ENCODE measurements at places on chromosomes 7 and 10.

GRCh38 chr7:107294182-107294581 is 125.4 kb downstream of the HBP1 start:
- DNase-seq, result no peak

DNA sequence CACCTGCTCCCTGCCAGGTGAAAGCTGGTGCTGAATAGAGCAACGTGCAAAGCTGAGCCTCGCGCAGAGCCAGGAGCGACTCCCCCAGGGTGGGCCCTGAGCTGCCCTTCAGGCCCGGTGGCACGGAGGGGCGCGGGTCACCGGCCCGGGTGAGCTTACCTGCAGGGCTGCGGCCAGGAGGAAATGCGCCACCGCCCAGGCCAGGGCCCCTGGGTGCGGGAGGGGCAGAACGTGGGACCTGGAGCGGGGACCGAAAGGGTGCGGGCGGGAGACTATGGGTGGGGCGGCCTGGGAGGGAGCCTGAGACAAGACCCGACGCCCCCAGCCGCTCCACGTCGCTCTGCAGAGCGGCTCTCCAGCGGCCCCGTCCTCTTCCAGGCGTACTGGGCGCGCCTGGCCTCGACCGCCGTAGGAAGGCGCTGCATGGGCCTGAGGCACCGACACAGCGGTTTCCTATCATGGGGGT is 122.1 kb downstream of the BTAF1 start:
- no peak for DNase-seq

DNA sequence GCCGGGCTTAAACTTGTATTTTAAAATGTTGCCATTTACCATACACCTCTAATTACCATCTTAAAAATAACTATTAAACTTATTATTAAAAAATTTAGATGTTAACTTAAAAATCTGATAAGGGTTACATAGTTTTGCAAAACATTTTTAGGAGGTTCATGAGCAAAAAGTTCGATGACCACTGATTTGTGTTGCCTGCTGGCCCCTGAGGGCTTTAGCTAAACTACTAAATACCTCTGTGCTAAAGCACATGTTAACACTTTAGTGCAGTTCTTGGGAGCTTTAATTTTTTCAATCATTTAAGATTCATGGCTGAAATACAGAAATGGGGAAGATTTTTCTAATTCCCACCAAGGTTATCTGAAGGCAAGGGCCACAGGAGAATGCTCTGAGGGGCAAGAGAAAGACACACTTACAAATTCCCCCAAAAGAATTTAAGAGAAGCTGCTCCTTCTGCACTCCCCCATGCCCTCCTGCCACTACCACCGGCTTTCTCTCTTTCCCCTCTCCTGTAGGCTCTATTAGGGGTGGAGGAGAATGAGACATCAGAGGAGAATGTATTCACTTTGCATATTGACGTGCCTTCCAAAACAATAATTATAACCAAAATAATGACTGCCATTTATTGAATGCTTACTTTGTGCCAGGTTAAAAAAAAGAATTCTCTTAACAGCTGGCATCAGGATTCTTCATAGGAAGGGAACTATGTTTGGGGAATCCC is 106.2 kb downstream of the RTKN2 start:
- no peak for DNase-seq

DNA sequence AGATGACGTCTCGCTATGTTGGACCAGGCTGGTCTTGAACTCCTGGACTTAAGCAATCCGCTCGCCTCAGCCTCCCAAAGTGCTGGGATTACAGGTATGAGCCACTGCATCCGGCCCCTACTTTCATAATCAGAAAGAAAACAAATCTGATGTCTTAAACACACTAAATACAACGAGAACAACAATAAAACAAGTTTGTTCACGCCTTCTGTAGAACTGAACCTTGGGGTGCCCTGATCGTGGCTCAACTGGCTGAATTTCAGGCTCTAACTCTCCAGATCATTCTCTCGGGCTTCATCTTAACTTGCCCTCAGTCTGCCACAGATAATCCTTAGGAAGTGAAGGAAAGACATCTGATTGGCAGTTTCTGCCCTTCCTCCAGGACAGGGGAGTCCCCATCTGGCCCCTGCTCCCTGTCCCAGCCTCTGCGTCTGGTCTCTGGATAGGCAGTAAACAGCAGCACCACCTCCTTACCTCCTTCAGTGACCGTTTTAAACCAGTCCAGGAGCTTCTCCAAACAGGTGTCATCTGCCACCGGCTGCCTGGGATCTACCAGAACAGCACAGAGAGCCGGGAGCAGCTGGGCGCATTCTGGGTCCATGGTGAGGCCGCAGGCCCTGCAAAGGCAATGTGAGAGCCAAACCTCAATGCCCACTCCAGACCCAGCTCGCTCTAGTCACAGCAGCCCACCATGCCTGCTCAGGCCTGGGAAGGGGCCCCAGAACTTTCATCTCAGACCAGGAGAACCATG is 1.3 kb downstream of the BRAT1 start:
- DNase-seq, result no peak

- no peak for DNase-seq
Measured at GRCh38 chr10:35372329-35372728, 36.0 kb downstream of the CCNY start.

- DNase-seq, result no peak
Measured at GRCh38 chr7:157932498-157933218, 595.9 kb downstream of the DNAJB6 start.

GRCh38 chr10:74825371-74826141 is 844 bp upstream of the KAT6B start:
- no peak for DNase-seq

DNA sequence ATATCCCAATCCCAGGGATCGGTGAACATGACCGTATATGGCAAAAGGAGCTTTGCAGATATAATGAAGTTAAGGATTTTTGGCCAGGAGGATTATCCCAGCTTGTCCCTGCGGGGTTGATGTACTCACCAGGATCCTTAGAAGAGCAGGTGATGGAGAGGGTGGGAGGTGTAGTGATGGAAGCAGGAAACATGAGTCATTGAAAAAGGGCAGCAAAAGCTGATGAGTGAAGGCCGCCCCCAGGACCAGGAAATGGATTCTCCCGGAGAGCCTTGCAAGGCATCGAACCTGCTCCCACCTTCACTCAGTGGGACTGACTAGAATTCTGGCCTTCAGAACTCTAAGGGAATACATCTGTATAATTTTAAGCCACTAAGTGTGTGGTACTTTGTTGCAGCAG is 5.2 kb upstream of the NUPR2 start:
- DNase-seq, result no peak

DNA sequence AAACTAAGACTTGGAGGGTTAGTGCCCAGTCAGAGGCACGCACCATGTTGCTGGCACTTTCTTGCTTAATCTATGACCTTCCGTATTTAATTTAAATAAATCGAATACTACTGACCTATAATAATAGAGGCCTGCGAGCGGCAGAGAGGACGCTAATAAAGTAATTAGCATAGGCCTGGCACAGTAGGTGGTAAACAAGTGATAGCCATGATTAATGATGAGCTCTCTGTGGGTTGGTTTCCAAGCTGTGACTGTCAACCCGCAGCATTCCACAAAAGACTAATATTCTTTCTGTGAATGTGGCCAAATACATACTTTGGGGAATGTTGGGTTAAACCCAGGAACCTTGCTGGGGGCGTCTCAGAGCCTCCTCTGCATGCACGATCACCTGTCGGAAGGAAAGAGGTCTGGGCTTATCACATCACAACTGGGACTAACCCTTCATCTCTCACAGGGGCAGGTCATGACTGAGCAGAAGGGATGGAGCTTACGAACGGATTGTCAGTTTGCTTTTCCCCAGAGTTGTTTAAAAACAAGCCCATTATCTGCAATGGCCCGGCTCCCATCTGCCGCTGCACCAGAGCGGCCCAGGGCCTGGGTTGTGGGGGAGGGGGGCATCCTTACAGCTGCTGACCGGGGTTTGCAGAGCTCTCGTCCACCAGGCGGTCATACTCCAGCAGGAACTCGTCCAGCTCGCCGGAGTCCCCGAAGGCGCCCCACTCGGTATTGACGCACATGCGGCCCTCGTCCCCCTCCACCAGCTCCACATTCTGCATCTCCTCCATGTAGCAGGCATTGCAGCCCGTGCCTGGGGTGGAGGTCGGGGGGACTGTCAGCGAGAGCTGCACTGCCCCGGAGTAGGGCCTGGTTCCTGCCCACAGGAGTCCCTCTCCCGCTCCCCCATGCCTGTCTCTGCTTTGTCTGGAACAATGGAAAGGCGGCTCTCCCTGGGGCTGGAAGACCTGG is 6.2 kb upstream of the MYL7 start:
- DNase-seq, result no peak

DNA sequence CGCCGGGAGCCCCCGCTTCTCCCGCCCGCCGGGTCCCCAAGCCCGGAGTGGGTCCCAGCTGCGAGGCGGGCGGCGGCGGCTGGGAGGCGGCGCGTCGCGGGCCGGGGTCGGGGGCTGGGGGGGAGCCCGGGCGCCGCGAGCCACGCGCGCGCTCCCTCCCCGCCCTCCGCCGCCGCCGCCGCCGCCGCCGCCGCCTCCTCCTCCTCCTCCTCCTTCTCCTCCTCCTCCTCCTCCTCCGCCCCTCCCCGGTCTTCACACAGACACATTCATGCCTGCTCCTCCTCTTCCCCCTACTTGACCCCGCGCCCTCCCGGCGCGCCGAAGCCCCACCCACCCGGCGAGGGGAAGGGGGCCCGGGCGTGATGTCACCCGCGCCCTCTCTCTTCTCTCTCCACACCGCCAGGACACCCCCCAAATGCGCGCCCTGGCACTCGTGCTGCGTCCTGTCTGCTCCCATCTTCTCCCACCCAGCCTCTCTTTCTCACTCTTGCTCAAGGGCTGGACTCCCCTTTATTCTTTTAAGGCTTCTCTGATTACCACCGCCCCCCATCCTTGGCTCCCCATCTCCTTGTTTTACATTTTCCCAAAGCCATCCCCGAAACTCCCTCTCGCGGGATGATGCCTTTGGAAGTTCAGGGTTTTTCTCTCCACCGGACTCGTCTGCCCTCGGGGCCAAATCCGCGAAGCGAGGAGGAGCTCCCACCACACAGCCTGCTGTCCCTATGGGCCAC is 967 bp upstream of the GLI3 start:
- no peak for DNase-seq

- no peak for DNase-seq
Measured at GRCh38 chr10:70619271-70620019, 16.9 kb upstream of the PRF1 start.

GRCh38 chr7:32461484-32461883 is 28.7 kb downstream of the LSM5 start:
- DNase-seq, result no peak

DNA sequence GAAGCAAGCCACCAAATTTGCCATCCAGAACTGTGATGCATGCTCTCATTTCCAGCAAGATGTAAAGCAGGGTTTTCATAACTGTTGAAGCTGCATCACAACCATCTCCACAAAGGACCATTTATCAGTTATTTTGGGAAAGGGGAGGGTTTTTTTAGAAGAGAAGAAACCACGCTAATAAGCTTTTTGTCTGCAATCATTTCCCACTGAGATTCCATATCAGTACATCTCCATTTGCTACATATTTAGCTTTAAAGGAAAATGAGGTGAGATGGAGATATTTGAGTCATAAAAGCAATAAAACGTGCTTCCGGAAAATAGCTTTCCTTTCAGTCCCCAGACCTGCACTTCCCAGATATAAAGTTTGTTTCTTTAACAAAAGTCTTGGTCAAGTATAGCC is 258.2 kb downstream of the FRMD4A start:
- no peak for DNase-seq

GRCh38 chr10:72375585-72375984 is 20.9 kb upstream of the DNAJB12 start:
- DNase-seq, result no peak

DNA sequence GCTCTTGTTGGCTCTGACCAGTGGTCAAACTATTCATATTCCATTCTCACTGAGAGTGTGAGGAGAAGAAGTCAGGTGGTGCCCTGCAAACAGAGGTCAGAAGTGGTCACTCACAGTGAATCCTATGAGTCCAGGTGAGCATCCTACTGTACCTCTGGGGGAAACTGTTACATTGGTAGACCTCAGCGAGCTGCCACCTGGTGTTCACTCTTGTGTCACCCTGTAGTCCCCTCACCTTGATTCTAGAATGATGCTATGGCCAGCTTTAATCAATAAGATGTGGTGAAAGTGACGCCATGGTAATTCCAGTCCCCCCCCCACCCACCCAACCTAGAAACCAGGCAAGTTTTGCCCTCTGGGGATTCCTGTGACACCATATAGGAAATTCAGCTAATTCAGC is 1.2 kb upstream of the AMPH start:
- no peak for DNase-seq

GRCh38 chr7:98276241-98276761 is 5.2 kb upstream of the BRI3 start:
- DNase-seq, result no peak
